ENCODE measurements at places on chromosomes 7 and 10. TPM values are rescaled to one million over a fixed set of nuclear protein-coding genes. Genes with fewer than 3 reads are reported as not detected.

- H3K36me3 ChIP-seq: no peaks in the 10 kb centered on the region
- H3K27me3 ChIP-seq: no peaks in the 10 kb centered on the region
- no peak overlapping the region for H3K4me3 ChIP-seq
- H3K4me1 ChIP-seq: no peaks in the 10 kb centered on the region
- DNase-seq: no peak
- no peak overlapping the region for H3K27ac ChIP-seq
These were observed 440.9 kb upstream of the GRM3 start for GRCh38 chr7:86202833-86203232.

PROSER2 gene
- total RNA-seq: 58.0 TPM

DNA sequence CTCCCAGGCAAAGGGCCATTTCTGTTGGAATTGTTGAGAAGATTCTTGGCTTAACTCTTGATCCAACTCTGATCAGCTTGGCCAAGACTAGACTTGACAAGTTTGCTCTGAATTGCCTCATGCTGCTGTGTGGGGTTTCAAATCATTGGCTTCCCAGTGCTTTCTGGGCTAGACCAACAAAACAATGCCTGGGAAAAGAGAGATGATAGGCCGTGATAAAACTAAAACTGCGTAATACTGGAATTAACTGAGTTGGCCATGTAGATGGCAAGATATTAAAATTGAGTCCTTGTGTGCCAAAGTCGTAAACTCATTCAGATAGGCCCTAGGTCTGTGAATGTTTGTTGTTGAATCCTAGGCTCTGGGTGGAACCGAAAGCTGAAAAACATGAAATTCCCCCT, 222.6 kb downstream of the MGMT start:
- H3K4me3 ChIP-seq: no peak overlapping the region
- DNase-seq: no peak
- H3K4me1 ChIP-seq: peaks cover 6% of the 10 kb centered on the region
- no peaks in the 10 kb centered on the region for H3K27me3 ChIP-seq
- H3K36me3 ChIP-seq: peaks cover 6% of the 10 kb centered on the region

- H3K27me3 ChIP-seq: no peaks in the 10 kb centered on the region
- no peak overlapping the region for H3K4me3 ChIP-seq
- no peaks in the 10 kb centered on the region for H3K4me1 ChIP-seq
- no peak for DNase-seq
- H3K36me3 ChIP-seq: peaks cover 17% of the 10 kb centered on the region
These were observed 26.1 kb downstream of the HACD1 start for GRCh38 chr10:17590969-17591645.

DNA sequence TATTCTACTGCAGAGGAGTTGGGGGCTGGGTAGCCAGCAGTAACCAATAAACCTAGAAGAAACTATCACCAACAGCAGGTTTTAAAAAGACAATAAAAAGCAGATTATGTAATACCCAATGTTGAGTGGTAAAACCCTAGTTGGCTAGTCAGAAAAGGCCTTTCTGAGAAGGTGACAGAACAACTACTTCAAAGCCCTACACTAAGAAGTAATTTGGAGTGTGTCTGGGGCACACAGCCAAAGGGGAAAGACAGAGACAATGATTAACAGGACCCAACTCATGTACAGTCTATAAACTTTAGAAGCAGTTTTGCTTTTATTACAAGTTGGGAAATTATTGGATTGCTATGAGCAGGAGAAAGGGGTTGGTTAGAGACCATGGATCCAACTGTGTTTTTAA, 77.2 kb upstream of the TMEM106B start:
- peaks cover 14% of the 10 kb centered on the region for H3K27me3 ChIP-seq
- DNase-seq: no peak
- no peaks in the 10 kb centered on the region for H3K36me3 ChIP-seq

DNA sequence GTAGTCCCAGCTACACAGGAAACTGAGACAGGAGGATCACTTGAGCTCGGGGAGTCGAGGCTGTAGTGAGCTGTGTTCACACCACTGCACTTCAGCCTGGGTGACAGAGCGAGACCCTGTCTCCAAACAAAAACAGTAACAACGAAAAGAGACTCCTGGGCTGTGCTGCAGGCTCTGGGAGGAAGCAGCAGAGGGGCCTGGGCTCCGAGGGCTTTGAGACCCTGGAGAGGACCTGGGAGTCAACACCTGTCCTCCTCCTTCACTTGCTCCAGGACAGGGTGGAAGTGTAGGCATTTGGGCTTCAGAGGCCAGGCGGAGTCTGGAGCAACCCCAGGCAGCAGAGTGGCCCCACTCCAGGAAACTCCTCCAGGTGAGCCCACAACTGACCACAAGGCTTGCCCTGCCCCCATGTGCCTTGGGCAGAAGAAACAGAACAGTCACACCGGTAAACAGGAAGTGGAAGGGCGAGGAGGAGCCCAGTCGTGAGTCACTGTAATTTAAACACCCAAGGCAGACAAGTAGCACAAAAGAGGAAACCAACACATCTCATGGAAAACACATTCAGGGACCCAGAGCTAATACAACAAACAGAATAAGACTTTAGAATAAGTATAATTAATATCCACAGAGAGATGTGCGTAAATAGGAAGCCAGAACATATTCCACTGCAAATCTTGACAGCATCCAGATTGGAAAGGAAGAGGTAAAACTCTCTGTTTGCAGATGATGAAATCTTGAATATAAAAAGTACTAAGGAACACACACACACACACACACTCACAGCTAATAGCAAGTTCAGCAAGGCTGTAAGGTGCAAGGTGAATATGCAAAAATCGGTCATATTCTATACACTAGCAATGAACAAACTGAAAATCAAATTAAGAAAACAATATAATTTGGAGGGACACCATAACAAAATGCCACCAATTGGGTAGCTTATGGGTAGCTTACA, 20.5 kb upstream of the RASGEF1A start:
- no peaks in the 10 kb centered on the region for H3K36me3 ChIP-seq
- DNase-seq: peak; percentile 86
- H3K4me1 ChIP-seq: peaks cover 12% of the 10 kb centered on the region

DNA sequence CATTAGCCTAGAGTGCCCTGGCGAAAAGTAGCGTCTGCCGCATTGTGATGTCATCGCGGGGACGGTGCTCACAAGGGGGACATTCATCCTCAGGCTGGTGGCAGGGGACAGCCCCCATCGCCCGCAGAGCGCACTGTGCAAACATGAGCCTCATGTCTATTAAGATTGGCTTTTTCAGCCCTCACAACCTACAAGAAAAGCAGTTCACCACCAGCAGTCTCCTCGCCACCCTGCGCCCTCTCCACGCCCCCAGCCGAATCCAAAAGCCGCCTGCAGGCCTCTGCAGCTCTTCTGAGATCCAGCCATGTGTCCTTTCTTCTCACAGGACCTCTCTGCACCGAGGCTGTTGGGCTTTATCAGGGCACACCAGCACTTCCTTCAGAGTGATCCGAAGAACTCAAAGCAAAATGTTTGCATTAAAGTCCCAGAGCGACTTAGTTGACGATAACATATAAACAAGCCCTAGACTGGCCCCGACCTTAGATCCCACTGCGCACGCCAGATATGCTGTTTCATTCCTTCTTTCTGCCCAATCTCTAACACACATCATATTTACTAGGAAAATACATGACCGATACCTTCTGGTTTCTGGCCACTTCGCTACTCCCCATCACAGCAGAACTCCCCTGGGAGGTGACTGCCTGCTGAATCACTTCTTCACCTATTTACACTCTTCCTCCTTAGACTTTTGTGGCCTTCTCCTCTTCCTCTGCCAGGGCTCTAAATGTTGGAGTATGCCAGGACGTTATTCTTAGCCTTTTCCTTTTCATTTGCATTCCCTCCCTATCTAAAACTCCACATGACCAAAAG, 206.0 kb upstream of the SH2B2 start:
- no peaks in the 10 kb centered on the region for H3K27me3 ChIP-seq
- H3K36me3 ChIP-seq: peaks cover 13% of the 10 kb centered on the region
- H3K4me1 ChIP-seq: no peaks in the 10 kb centered on the region
- no peak overlapping the region for H3K27ac ChIP-seq

NEUROG3 gene
- not detected for total RNA-seq

ICA1 gene
- 26.3 TPM for total RNA-seq

- no peaks in the 10 kb centered on the region for H3K27me3 ChIP-seq
- no peak for DNase-seq
- peak overlapping the region; percentile 47 for H3K27ac ChIP-seq
- no peak overlapping the region for H3K4me3 ChIP-seq
- H3K4me1 ChIP-seq: peaks cover 18% of the 10 kb centered on the region
- H3K36me3 ChIP-seq: peaks cover 6% of the 10 kb centered on the region
These were observed 114.8 kb downstream of the FAM53B start for GRCh38 chr10:124629415-124629814.

PRR15 gene
- total RNA-seq: 8.0 TPM

TAS2R4 gene
- total RNA-seq: 3.5 TPM

EBLN1 gene
- total RNA-seq: not detected

- no peaks in the 10 kb centered on the region for H3K27me3 ChIP-seq
- H3K27ac ChIP-seq: no peak overlapping the region
- H3K4me3 ChIP-seq: no peak overlapping the region
- no peaks in the 10 kb centered on the region for H3K4me1 ChIP-seq
- no peak for DNase-seq
- H3K36me3 ChIP-seq: no peaks in the 10 kb centered on the region
These were observed 23.6 kb downstream of the CFAP46 start for GRCh38 chr10:132918617-132919373.

GRCh38 chr10:3665316-3665908, 119.6 kb downstream of the KLF6 start:
- no peak overlapping the region for H3K4me3 ChIP-seq
- no peak overlapping the region for H3K27ac ChIP-seq
- H3K27me3 ChIP-seq: no peaks in the 10 kb centered on the region
- H3K36me3 ChIP-seq: no peaks in the 10 kb centered on the region

DNA sequence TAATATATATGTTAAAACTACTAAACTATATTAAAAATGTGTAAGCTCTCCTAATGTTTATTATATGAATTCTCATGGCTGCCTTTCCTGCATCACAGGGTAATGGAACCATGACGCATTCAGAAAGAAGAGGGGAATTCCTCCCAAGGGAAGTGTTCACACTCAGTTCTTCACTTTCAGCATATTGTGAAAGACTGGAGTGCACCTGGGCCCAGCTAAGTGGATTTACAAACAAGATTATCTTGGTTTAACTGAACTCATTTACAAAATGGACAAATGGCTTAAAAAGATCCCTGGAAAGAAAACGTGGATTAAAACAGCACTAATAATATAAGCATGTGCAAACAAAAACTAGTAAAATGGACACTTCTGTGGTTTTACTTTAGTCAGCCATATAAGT, 149.8 kb downstream of the DOCK4 start:
- H3K4me3 ChIP-seq: no peak overlapping the region
- no peaks in the 10 kb centered on the region for H3K36me3 ChIP-seq
- peaks cover 25% of the 10 kb centered on the region for H3K4me1 ChIP-seq
- DNase-seq: peak; percentile 65
- no peaks in the 10 kb centered on the region for H3K27me3 ChIP-seq

C10orf62 gene
- total RNA-seq: 0.26 TPM

CALML5 gene
- not detected for total RNA-seq

- H3K27me3 ChIP-seq: no peaks in the 10 kb centered on the region
- peaks cover 26% of the 10 kb centered on the region for H3K4me1 ChIP-seq
- peaks cover 6% of the 10 kb centered on the region for H3K36me3 ChIP-seq
These were observed 59.3 kb upstream of the IGFBP3 start for GRCh38 chr7:45980181-45980905.

DNA sequence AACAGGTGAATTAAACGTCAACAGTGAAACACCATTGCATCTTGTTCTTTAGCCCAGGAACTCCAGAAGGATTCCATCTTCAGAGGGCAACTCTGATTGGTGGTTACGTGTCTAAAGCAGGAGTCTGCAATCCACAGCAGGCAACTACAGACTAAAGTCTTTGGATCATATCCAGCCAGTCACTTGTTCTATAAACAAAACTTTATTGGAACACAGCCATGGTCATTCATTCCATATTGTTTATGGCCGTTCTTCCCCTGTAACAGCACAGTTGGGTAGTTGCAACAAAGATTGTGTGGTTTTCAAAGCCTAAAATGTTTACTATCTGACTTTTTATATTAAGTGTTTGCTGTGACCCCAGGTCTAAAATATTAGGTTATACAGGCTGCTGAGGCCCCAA, 94.7 kb upstream of the IMMP2L start:
- H3K36me3 ChIP-seq: no peaks in the 10 kb centered on the region
- H3K27ac ChIP-seq: no peak overlapping the region
- H3K4me3 ChIP-seq: no peak overlapping the region
- no peaks in the 10 kb centered on the region for H3K4me1 ChIP-seq
- no peaks in the 10 kb centered on the region for H3K27me3 ChIP-seq

DNA sequence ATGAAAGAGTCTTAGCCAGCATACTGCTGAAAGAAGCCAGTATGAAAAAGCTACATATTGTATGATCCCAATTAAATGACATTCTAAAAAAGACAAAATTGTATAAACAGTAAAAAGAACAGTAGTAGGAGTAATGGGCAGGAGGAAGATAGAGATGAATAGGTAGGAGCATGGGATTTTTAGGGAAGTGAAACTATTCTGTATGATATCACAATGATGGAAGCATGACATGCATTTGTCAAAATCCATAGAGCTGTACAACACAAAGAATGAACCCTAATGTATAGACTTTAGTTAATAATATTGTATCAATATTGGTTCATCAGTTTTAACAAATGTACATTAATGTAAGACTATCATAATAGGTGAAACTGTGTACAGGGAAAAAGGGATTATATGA, 147.9 kb downstream of the IMMP2L start:
- no peak overlapping the region for H3K4me3 ChIP-seq
- no peak for DNase-seq
- H3K27me3 ChIP-seq: no peaks in the 10 kb centered on the region
- H3K36me3 ChIP-seq: no peaks in the 10 kb centered on the region
- H3K27ac ChIP-seq: no peak overlapping the region

SRRT gene
- 111 TPM for total RNA-seq

DNA sequence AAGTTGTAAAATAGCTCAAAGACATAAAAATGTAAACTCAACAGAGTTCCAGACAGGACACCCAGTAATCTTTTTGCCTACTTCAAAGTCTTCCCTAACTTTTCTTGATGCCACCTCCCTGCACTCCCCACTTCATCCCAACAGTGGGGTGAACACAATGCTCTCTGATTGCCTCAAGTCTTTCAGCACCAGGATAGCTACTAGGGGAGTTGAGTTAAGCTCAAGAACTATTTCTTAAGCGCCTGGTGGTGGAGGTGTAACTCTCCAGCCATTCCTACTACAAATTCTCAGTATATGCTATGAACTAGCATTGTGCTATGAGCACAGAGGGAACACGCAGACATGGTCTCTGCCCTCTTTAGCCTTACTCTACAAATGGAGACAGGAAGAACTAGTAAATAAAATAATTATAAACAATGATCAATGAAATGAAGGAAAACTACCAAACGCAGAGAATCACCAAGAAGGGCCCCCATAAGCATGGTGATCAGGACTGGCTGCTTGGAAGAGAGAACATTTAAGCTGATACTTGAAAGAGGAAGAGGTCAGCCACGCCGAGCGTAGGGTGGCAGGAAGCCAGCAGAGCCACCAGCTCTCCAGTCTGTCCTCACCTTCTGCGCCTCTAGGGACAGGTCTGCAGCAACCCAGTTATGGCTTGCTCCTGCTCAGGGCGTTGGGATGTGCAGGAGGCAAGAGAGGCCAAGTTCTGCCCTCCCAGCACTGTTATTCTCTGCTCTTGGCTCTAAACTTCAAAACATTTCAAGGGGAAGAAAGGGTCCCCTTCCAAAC, 16.7 kb upstream of the FRA10AC1 start:
- H3K27me3 ChIP-seq: no peaks in the 10 kb centered on the region
- H3K4me3 ChIP-seq: no peak overlapping the region
- peaks cover 5% of the 10 kb centered on the region for H3K4me1 ChIP-seq

- peak overlapping the region; percentile 87 for H3K4me3 ChIP-seq
- H3K36me3 ChIP-seq: no peaks in the 10 kb centered on the region
- no peaks in the 10 kb centered on the region for H3K27me3 ChIP-seq
- H3K4me1 ChIP-seq: peaks cover 32% of the 10 kb centered on the region
These were observed 1.6 kb downstream of the KLHDC10 start for GRCh38 chr7:130071701-130072622.

Data from MCF 10A (cell line).